ENCODE measurements at places on chromosomes 13 and 19. TPM values are rescaled to one million over a fixed set of nuclear protein-coding genes. Genes with fewer than 3 reads are reported as not detected.
A peak's percentile ranks its signal among the peaks of the same experiment; 100 is the strongest.

KCNN1 gene
- total RNA-seq: 0.25 TPM

IGSF23 gene
- total RNA-seq: 0.13 TPM

DNA sequence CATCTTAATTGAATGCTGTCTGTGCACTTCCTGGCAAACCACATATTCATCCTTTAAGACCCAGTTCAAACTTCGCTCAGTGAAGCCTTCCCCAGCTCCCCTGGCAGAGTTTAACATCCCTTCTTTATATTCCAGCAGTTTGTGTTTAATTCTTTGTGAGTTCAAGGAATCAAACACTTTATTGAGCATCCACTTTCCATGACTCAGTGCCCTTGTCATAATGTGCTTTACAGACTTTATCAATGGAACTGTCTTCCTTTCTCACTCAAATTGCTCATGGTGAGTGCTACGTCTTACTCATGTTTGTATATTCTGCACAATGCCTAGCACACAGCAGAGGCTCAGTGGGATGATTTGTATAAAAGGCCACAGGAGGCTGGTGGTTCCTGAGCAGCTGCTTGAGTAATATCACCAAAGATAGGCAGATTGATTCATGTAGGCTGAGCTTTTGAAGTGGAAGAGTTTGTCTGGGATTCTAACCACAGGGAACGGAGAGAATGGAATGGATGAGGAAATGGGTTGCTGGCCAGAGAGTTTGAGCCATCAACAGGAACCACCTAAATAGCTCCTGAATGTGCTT is 44.2 kb downstream of the SERTM1 start:
- no peak for DNase-seq

DNA sequence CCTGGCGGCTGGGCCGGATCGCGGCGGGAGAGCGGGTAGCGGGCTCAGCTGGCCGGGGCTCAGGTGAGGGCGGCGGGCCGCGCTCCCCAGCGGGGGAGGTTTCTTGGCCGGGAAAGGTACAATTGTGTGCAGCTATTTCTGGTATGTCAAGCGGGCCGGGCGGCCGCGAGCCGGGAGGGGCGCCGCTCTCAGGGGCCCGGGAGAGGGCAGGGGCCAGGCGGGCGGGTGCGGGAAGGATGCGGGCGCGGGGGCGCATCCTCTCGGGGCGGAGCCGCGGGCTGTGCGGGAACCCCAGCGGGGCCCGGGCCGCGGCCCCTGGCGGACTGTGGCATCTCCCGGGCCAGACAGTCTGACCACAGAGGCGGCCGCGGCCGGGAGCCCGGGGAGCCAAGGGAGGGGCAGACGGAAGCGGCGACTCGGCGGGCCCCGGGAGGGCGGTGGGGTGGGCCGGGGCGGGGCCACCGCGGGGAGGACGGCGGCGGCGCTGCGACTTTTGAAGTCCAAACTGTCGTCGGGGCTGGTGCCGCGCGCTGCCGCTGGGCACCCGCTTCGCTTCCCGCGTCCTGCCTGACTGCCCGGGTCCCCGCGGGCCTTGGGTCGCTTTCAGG is at the start of gene LMO7:
TSS of gene LMO7 (plus strand) at position 503 of the 608 bp plus-strand sequence. CDS start 328 bp downstream, outside the sequence.
- DNase-seq: no peak

DNA sequence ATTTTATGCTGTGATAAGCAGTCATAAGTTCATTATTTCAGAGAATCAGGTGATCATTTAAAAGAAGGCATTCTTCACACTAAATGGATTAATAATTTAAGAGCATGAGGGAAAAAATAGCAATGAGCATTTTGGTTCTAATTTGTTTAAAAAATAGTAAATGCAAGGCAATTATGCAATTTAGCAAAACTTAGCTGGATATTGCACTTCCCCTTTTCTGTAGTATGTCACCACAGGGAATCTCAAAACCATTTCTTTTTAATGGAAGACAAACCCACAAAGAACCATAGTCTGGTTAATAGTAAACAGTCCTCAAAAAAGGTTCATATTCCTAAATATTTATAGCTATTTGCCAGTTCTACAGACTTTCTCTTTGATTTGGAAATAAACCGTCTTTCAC is 30.2 kb downstream of the COG6 start:
- no peak for DNase-seq

DNA sequence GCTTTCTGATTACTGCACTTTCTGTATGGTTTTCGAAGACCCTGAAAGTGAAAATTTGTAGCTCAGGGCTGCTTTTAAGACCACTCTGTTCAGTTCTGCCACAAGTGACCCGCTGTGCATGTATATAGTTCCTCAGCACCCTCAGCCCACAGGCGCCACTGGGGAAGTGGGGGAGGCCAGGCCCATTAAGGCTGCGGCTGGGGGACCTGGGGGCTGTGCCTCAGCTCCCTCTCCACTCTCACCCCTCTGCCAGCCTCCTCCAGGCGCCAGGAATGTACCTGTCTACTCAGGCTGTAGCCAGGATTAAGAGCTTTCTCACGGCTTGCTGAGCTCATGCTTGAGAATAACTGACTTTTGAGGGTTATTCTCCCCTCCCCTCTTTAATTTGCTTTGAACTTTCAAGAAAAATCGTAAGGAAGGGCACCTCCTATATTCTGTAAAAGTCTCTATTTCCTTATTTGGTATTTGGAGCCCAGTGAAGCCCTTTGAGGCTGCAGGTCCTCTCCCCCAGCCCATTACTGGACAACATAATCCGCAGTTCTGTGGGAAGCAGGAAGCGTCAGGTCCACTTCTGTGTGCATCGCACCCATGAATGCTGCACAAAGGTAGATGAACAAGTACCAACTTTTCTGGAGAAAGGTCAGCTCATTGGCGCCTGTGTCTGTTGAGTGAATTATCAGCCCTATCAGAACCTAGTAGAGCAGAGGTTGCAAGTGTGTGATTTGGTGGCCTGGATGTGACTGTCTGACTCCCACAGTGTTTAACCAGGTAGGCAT is 29.6 kb downstream of the GJA3 start:
- DNase-seq: no peak

- DNase-seq: no peak
Observed at GRCh38 chr13:51600703-51601102, 16.4 kb downstream of the WDFY2 start.

ZNF442 gene
- total RNA-seq: 1.4 TPM

GRCh38 chr13:23377983-23378632 is 55.4 kb downstream of the SACS start:
- DNase-seq: peak; percentile 96

GNG7 gene
- 0.64 TPM for total RNA-seq

- DNase-seq: no peak
Observed at GRCh38 chr13:50452028-50452427, 391.5 kb downstream of the DLEU7 start.

DNA sequence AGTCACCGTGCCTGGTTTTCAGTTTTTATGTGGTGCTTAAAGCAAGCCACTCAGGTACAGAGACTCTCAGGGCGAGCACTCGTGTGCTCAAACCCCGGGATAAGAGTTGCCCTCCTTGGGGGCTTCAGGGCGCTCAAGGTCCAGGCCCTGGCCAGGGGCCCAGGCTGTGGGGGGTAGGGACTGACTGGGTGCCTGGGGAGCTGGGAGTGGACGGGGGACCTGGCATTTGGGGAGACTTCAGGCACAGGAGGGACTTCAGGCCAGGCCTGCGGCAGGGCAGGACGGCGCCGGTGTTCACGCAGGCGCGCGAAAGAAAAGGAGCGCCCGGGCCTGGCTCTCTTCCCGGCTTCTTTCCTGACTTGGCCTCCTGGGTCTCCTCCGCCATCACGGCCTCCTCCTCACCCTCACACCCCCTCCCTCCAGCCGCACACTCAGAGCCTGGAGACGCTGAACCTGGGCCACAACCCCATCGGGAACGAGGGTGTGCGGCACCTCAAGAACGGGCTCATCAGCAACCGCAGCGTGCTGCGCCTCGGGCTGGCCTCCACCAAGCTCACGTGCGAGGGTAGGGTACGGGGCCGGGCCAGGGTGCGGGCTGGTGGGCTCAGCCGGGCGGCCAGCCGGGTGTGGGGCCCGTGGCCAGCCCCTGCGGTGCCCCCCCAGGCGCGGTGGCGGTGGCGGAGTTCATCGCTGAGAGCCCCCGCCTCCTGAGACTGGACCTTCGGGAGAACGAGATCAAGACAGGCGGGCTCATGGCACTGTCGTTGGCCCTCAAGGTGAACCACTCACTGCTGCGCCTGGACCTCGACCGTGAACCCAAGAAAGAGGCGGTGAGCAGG is 16.1 kb downstream of the NKPD1 start:
- DNase-seq: no peak

DNA sequence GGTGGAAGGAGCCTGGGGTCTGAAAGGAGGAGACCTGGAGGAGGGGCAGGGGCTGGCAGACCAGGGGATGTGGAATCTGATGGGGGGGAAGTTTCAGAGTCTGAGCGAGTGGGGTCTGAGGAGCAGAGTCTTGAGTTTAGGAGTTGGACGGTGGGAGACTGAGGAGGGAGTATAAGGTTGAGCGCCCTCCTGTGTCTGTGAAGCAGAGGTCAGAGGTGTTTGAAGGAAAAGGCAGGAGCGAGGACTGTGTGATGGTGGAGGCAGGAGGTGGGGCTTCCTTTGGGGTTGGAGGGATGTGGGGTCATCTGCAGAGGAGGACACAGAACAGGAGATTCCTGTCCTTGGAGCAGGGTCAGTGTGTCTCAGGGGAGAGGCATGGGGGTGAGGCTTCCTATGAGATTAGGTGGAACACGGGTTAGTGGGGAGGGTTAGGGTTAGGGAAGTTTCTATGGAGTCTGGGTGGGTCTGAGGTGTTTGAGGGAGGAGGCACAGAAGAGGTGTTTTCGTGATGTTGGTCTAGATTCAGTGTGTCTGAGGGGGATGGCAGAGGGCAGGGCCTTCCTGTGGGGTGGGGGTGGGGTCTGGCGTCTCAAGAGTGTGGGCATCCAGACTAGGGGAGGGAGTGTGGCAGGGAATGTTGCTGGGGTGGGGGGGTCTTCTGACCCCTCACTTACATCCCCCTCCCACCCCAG is 8.3 kb downstream of the RYR1 start:
- no peak for DNase-seq

DNA sequence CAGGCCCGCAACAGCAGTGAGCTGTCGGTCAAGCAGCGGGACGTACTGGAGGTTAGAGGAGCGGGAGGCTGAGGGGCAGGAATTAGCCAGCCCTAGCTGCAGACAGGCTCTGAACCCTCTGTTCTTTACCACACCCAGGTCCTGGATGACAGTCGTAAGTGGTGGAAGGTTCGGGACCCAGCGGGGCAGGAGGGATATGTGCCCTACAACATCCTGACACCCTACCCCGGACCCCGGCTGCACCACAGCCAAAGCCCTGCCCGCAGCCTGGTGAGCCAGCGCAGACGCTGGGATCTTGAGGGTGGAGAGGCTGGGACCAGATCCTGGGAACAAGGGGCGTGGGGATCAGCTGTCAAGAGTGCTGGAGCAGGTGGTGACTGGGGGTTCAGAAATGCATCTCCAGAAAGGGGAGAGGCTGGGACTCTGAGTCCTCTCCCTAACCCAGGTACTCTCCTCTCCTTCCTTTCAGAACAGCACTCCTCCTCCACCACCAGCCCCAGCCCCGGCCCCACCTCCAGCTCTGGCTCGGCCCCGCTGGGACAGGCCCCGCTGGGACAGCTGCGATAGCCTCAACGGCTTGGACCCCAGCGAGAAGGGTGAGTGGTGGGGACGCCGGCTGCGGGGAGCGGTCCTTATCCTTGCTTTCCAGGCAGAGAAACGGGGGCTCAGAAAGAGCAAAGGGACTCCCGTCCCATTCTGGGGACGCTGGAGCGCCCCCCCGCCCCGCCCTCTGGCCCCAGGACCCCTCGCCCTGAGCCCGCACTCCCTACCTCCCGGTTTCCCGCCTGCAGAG is 10.4 kb downstream of the EPS8L1 start:
- no peak for DNase-seq

DNA sequence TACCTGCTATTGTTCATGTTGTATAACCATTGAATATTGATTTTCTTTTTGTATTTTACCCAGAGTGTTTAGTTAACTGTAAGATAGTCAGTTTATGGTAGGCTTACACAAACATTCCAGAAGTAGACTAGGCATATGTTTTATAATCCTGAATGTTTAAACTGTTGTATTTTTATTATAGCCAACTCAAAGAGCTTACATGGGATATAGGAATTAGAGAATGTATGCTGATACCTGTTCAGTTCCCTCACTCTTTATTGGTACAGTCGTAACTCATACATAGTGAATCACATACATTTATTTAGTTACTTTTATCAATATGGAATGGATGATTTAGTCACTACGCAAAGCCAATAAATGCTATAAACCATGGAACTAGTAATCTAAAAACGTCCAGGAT is 657.9 kb downstream of the SLITRK5 start:
- DNase-seq: no peak

GRCh38 chr19:4518345-4519171 is at the start of gene PLIN4:
Gene PLIN4 (minus strand): TSS chr19:4518486. CDS start chr19:4518272, 214 bp downstream.
- DNase-seq: peak; percentile 61

DNA sequence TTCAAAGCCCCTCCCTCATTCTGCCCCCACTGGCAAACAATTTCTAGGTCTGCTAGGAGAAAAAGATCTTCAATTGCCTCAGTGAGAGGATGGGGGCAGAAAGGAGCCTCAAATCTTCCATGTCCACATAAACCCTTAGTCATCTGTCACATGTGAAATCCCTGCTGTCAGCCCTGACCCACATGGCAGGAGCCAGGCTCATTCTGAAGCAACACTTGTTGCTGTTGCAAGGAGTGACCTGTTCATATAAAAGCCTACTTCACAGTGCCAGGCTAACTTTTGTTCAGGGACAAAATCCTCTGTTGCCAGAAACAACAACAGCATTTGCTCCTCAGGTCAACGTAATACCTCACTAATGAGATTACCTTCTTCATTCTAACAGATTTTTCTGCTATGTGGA is 70.5 kb downstream of the IRS2 start:
- no peak for DNase-seq

DNA sequence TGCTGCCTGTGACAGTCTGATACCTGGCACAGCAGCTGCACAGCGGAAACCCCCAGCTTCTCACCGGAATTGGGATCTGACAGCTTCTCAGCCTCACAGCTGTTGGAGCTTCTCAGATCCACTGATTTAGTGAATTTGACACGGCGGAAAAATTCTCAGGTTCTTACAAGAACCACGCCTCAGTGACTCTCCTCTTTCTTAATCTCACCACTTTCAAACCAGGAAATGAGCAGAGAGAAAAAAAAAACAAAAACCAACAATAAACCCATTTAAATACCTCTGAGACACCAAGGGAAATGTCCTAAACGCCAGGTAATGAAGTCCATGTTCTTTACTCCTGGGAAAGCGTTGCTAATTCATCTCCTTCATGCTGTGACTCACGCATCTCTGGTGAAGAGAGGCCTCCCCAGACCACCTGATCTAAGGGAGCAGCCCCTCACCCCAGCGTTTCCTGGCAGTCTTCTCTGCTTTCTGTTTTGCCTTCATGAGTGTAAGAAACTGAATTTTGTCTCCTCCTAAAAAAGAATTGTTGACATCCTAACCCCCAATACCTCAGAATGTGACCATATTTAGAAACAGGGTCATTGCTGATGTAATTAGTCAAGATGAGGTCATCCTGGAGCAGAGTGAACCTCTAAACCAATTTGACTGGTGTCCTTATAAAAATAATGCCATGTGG is 15.9 kb upstream of the IZUMO2 start:
- no peak for DNase-seq

STK24 gene
- 42.2 TPM for total RNA-seq

GRCh38 chr19:13610039-13610691 is 103.9 kb upstream of the CACNA1A start:
- no peak for DNase-seq

GRCh38 chr19:30529876-30530275 is 157.7 kb downstream of the ZNF536 start:
- DNase-seq: no peak

ARRDC5 gene
- total RNA-seq: not detected

GRCh38 chr13:44669534-44669933 is 93.4 kb upstream of the TSC22D1 start:
- DNase-seq: no peak

Data from dermis microvascular lymphatic vessel endothelial cell (primary cell).